ENCODE measurements at places on chromosomes 5 and 9.

DNA sequence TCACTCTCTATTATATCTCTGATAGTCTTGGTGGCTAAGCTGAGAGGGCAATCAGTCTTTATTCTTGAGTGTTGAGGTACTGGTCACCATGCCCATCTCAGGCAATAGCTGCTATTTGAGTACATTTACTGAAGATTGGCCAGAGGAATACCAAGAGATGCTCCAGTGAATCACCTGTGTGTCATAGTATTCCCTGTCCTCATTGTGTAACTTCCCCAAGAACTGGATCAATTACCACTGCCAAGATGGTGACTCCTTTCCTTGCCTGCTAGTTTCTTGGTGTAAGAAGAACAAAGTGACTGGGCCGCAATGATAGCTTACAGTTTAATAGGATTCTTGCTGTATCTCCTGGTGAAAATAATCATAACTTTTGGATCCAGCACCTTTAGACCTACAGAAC lies 418.7 kb upstream of the KIF2A start:
- no peak for DNase-seq

- DNase-seq: no peak
These were observed 10.2 kb upstream of the GLT6D1 start for GRCh38 chr9:135649508-135649907.

- DNase-seq: no peak
These were observed 311.6 kb upstream of the NREP start for GRCh38 chr5:112068593-112068992.

DNA sequence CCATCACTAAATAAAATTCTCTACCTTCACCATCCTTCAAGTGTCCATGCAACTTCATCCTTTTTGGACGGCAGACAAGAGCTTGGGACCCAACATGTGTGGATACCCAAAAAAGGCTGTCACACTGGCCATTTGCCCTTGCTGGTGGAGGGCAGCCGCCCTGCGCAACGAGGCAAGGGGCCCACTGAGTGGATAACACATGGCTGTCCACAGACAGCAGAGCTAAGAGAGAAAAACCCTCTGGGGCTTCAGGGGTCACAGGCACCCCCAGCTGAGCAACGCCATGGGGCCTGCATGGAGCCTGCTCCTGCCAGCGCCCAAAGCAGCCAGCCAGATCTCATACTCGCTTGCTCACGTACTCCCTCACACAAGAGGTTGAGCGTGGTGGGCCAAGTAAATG lies 205.9 kb upstream of the NREP start:
- no peak for DNase-seq

- no peak for DNase-seq
These were observed 60.9 kb downstream of the ANKRD55 start for GRCh38 chr5:56172241-56172640.

DNA sequence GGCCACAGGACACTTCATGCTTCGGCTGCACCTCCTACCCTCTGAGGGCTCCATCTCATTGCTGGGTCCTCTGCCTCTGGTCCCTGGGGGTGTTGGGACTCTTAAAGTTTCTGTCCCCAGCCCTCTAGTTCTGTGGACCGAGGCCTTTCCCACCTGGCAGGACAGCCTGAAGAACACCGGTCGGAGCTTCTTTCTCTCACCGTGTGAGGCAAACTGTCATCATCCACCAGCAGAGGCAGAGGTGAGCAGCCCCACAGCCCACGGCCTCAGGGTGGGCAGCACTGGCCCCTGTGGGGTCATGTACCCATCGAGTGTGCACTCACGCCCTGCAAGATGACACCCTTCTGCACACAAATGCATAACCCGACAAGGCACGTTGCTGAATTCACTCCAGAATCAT lies 49.9 kb downstream of the IRX2 start:
- no peak for DNase-seq

GRCh38 chr5:126454081-126454480 lies 30.9 kb downstream of the GRAMD2B start:
- no peak for DNase-seq

GRCh38 chr9:98992107-98992884 lies 48.6 kb downstream of the COL15A1 start:
- DNase-seq: no peak

- no peak for DNase-seq
These were observed 1.5 kb downstream of the GDNF start for GRCh38 chr5:37838152-37838932.

DNA sequence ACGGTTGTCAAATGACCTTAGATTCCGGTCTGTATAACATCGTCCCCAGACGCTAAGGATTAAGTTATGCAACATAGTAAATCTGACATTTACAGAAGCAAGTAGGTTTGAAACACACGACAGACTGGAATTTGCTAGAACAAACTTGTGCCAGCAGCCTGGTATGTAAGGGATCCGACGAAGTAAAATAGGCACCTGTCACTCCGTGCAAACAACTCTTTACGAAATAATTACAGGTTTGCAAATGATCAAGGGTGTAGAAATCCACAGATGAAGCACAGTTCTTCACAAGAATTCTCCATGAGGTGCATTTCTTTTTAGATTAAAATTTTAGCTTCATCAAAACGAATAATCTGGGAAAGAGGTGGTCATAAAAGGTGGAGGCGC lies 508 bp downstream of the MOCS2 start:
- DNase-seq: no peak

DNA sequence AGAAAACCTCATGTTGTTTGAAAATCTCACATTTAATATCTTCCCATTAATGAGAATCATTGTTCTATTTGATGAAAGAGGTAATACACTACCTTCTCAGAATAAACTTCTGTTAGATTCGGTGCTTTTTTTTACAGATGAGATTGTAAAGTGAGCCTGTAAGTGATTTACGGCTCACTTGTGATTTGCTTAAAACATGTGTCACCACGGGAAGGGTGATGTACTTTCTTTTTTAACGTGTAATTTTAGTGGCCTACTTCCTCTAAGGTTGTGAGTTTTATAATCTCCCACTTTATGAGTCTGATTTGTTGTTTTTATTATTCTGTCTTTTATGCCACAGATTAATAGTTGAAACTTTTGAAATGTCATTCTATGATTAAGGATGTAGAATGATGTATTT lies 15.9 kb downstream of the ANXA1 start:
- DNase-seq: no peak

GRCh38 chr5:13739479-13739878 lies 205.0 kb downstream of the DNAH5 start:
- no peak for DNase-seq

DNA sequence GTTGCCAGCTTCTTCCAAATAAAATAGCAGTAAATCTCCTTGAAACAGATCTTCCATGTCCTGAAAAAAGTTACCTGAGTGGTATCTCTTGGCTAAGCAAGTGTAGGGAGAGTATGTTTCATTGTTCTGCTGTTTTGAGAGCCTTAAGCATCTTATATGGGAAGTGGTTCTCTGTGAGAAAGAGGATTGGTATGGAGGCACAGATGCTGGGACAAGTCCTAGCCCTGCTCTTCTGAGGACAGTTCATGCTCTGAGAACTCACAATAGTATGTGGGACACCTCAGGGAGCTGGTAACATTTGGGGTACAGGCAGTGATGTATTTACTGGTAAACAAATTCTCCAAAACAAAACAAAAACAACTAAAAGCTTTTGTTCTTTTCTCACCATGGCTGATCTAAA lies 2.0 kb downstream of the PPP3R2 start:
- DNase-seq: no peak

DNA sequence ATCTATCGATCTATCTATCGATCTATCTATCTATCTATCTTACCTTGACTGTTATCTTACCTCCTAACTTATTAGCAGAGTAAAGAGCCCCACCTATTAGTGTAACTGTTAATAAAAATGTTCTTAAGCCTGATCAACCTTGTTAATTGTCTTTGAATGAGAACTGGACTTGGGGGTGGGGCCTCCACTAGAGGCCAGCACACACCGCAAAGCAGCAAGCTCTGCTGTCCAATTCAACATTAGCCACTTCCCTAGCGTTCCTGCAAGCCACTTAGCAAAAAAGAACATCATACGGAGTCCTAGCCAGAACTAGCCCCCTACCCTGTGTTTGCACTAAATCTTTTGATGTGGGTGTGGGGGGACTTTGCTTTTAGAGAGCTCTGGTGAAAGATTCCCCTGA lies 515.8 kb downstream of the KDM4C start:
- no peak for DNase-seq

- no peak for DNase-seq
These were observed 103.4 kb upstream of the RAI14 start for GRCh38 chr5:34552686-34553085.

- DNase-seq: no peak
These were observed 872 bp downstream of the ZNF618 start for GRCh38 chr9:113876993-113877368.

- no peak for DNase-seq
These were observed 227.5 kb downstream of the AGTPBP1 start for GRCh38 chr9:85514256-85514655.

- DNase-seq: no peak
These were observed 147.9 kb upstream of the VCAN start for GRCh38 chr5:83323557-83324180.

DNA sequence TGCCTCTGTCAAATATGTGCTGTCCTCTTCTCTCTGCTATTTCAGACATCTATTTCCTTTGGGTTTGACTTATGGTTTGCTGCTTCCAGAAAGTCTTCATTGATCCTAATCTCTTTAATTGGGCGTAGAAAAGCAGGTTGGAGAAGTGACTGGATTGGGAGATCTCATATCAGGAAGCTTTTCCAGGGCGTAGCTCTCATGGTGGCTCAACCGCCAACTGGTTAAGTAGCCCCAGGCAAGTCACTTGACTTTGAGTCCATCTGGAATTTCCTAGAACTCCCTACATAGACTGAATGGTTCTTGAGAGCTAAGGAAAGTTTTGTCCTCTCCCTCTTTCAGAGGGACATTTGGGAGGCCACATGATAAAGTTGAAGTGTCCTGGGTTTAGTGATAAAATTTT lies 192.3 kb upstream of the GLRA1 start:
- DNase-seq: no peak

GRCh38 chr5:82704381-82704780 lies 372.8 kb downstream of the TMEM167A start:
- no peak for DNase-seq

DNA sequence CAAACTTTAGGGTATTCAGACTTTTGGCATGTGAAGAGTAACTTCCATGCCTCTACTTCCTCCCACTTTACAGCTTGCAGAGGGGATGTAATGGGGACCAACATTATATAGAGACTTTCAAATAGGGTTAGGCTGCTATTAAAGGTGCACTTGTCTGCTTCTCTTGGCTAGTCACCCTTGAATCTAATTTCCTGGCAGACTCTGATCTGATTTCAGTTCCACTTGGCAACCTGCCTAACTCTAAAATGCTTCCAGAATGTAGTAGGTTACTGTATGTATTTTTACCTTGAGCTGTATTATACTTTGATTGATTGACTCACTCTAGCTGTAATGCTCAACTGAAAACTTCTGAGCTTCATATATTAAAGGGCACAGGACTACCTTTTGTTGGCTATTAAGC lies 693.4 kb downstream of the KCTD16 start:
- no peak for DNase-seq

DNA sequence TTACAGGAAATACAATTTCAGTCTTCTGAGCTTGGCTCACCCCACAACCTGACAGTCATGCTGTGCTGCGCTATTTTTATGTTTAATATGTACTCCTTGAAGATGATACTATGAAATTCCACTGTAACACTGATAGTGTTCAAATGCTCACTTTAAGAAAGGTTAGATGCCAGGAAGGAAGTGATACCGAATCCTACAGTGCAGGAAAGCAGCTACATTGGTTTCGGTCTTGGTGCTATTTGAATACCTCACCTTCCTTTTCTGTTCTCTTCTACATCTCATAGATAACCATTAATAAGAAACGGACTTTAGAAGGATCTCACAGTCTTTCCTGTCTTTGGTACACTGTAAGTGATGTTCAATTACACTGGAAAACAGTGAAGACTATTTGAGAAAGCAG lies 117.6 kb downstream of the SEMA5A start:
- no peak for DNase-seq

DNA sequence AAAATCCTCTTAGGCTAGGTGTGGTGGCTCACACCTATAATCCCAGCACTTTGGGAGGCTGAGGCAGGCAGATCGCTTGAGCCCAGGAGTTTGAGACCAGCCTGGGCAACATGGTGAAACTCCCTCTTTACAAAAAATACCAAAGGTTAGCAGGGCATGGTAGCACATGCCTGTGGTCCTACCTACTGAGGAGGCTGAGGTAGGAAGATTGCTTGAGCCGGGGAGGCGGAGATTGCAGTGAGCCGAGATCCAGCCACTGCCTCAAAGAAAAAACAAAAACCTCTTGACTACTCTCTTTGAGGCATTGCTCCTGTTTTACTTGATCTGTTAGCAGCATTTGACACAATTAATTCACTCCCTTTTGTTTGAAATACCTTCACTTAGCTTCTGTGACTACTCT lies 20.7 kb downstream of the KIF2A start:
- DNase-seq: no peak

DNA sequence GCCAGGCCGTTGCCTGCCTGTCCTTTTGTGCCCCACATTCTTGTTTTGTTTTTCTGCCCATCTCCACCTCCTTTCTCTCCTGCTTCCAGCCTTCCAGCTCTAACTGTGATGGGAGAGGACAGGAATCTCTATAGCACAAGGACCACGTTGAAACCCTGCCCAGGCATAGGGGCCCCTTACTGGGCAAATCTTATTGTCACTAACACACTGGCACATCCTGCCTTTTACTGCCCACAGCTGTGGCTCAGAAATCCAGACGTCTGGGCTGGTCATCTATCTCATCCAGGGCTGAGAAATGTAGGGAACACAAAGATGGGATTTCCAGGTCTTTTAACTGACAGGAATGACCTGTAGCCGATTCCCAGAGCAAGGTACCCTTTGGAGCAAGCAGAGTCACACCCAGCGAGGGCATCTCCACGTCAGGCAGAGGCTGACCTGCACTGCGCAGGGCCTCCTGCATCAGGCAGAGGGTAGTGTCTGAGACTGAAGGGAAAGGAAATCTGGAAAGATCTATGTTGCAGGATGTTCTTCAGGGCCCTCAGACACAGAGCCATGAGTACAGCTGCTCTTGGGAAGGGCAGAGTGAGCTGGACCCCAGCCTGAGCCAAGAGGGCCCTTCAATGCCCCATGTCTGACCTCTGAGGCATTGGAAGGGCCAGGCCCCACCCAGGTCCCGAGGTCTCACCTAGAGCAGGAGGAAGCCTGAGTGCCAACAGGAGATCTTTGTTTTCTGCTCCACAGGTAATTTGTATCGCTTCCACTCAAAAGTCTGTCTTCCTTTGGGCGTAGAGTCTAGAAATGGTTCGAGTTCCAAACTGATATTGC lies 278.8 kb downstream of the FSTL4 start:
- DNase-seq: no peak

- DNase-seq: no peak
These were observed 509.8 kb downstream of the CCDC171 start for GRCh38 chr9:16062542-16063240.
